ENCODE measurements at places on chromosomes 12 and 14.
A peak's percentile ranks its signal among the peaks of the same experiment; 100 is the strongest.

DNA sequence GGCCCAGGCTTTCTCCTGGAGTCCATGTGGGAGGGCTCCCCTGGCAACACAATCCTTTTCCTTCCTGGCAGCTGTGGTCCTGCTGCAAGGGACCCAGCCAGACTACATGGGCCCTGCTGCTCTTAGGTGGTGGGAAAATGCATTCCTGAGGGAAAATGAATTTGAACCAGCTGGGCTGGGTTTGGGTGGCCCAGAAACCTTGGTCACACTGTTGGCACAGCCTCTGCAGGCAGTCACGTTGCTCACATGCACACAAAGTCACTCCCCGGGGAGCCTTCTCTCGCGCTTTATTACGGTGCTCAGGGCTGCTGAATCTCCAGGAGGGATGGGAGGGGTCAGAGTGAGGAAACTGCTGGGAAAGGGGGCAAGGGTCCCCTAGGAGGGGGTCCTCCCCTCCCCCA, 17.2 kb downstream of the PLEKHG3 start:
- no peak for DNase-seq

GRCh38 chr14:65304239-65304638, 108.3 kb upstream of the FUT8 start:
- DNase-seq: no peak

DNA sequence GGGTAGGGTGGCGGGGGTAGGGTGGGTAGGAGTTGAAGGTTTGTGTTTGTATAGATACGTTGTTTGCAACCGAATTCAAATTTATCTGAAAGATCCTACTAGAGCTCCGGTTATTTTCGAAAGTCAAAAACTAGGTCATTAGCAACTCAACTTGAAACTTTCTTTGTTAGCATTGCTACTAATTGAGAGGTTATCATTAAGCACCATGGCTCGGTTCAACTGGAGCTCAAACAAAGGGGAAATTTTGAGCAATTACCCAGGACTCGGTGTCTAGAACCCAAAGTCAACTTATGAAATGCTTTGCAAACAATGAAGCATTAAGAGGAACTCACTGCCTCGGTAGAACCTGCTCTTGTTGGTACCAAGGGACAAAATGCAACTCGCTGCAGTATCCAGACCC, 207.7 kb downstream of the BCAT1 start:
- DNase-seq: peak; percentile 51

DNA sequence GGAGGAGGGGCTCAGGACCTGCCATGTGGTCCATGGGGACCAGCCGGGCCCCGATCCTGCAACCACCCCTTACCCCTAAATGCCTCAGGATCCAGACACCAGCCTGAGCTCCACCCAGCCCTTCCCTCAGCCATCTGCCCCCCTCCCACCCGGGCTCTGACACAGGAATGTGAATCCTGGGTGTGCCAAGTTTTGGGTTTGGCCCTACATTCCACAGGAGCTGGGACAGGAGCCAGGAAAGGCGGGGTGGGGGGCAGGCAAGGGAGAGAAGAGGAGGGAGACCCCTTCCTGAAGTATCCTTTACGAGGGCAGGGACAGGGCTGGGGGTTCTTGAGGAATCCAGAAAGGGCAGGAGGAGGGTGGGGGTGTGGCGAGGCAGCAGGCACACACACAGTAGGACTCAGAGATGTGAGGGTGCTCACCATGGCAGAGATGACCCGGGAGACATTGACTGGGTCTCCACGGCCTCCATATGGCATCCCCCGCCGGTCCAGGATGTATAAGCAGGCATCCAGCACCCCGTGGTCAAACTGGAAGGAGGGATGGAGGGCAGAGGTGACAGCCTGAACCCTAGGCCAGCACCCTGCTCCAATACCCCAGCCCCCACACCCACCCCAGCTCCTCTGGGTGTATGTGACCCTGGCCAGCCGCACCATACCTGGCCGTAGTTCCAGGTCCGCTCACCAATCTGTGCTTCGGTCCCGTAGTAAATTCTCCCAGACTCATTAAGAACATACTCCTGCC, 3.5 kb downstream of the TGM1 start:
- no peak for DNase-seq

- DNase-seq: no peak
These were observed 75.2 kb upstream of the PLEKHG3 start for GRCh38 chr14:64628940-64629408.

DNA sequence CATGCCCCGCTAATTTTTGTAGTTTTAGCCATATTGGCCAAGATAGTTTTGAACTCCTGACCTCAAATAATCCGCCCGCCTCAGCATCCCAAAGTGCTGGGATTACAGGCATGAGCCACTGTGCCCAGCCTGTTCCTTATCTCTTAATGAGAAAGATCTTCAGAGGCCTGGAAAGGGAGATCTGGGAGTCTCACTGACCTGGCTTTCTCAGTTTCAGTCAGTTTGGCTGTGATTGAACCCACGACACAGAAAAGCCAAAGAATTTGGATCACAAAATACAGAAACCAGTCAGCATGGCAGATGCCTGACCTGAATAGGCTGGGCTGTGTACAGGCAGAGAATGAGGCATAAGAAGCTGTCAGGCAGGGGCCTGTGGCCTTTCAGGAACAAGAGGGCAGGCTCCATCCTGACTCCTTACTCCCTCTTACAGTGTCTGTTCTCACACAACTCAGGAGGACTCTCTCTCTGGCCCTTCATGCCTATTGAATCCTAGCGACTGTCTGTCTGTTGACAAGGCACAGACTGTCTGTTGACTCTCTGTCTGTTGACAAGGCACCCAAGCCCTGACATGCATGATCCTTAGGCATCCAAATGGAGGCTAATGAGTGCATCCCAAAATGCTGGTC, 366.5 kb upstream of the CCDC196 start:
- DNase-seq: no peak

- no peak for DNase-seq
These were observed 11.5 kb downstream of the ADAMTS20 start for GRCh38 chr12:43540470-43540869.

GRCh38 chr14:50862036-50862570, 9.8 kb upstream of the ABHD12B start:
- no peak for DNase-seq

DNA sequence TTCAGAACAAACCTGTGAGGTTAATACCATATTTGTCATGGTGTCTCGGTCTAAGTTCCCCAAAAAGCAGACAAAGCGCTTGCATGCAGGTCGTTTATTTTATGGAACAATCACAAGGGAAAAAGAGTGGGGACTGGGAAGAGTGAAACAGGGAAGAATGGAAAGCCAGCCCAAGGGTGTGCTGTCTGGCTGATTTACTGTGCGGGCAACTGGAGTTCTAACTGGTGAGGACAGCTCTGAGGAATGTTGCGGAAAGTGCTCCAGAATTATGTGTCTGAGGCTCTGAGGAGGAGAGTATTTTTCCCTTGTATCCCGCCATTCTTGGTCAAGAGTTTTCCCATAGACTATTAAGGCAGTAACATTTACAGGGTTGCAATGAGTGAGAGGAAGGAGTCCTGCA, 465.4 kb downstream of the RMST start:
- DNase-seq: no peak

GRCh38 chr12:27602516-27602915, 78.5 kb downstream of the PPFIBP1 start:
- DNase-seq: no peak

DNA sequence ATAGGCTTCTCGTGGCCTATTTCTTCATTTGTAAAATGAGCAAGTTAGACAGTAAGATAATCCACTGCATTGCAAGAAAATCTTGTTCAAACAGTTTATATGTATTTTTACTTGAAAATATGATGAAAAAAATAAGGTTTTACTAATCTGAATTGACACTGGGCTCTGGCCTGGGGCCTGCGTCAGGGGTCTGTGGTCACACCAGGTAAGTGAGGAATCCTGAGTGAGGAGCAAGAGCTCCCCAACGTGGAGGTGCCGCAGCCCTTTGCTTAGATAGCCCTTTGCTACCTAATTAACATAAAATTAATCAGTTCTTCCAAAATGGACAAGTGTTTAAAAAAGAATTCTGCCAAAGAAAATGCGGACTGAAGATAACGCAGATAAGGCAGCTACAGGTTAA, 39.1 kb upstream of the STAB2 start:
- no peak for DNase-seq

- no peak for DNase-seq
These were observed 14.1 kb downstream of the C14orf132 start for GRCh38 chr14:96053248-96053599.

Data from GM13976 (cell line).